ENCODE measurements at places on chromosomes 13 and 19.

DNA sequence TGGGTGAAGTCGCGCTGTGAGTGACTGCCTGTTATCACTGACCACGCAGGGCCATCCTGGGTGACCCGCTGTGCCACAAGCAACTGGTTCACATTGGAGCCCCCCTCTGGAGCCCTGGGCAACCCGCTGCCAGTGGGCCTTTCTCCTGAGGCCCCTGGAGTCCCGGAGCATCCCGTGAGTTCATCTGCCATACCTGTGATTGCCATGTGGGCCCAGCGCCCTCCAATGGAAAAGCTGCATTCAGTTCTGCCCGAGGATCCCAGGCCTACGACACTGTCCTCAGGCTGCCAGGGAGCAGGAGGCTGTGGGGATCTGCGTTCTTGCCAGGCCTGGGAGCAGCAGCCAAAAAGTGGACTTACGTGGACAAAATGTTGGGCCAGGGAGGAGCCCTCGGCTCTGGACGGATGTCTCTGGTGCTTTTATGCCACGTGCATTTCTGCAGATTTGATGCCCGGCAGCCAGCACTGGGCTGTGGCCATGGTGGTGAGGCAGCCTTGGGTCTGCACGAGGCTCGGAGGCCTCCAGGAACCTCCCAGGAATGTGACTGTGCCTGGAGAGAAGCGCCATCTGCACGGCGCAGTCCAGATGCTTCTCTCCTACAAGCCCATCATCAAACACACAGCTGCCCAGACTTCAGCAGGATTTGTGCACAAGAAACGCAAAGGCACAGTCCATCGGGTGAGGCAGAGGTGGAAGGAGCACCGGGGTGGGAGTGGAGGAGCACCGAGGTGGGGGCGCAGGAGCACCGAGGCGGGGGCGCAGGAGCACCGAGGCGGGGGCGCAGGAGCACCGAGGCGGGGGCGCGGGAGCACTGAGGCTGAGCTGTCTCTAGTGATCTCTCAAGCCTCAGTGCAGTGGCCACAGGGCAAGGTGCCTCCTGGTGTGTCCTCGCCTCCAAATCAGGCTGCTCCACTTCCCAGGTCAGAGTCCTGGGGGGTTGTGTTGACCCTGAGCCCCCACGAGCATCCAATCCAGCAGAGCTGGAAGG is 44.0 kb downstream of the C13orf46 start:
- DNase-seq: no peak

GRCh38 chr19:17391371-17392151 is 2.4 kb downstream of the CCDC194 start:
- DNase-seq: no peak

DNA sequence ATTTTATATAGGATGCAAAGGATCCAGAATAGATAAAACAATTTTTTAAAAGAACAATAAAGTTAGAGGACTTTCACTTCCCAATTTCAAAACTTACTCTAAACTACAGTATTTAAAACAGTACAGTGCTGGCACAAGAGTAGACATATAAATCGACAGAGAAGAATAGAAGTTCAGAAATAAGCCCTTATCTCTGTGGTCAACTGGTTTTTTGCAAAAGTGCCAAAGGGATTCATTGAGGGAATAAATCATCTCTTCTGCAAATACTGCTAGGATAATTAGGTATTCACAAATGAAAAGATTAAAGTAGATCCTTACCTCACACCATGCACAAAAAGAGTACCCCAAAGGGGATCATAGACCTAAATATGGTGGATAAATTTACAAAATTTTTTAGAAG is 431.0 kb upstream of the HTR2A start:
- no peak for DNase-seq

- DNase-seq: no peak
Observed at GRCh38 chr13:85243831-85244230, 555.4 kb downstream of the SLITRK6 start.

- no peak for DNase-seq
Observed at GRCh38 chr13:106110241-106110855, 425.1 kb downstream of the EFNB2 start.

DNA sequence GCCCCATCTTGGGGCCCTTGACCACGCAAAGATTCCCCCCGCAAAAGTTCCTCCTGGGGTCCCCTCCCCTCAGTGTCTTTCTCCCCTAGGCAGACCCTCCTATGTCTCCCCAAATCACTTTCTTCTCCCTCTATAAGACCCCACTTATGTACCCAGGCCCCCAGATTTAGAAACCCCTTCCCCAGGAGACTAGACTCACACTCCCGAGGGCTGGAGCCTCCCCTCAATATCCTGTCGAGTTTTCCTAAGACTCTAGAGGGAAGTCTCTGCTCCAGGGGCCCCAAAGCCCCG is 1.4 kb downstream of the SLC1A5 start:
- DNase-seq: no peak

- DNase-seq: no peak
Observed at GRCh38 chr13:87925006-87925405, 253.8 kb downstream of the SLITRK5 start.

- no peak for DNase-seq
Observed at GRCh38 chr13:36088463-36088862, 42.7 kb downstream of the DCLK1 start.

DNA sequence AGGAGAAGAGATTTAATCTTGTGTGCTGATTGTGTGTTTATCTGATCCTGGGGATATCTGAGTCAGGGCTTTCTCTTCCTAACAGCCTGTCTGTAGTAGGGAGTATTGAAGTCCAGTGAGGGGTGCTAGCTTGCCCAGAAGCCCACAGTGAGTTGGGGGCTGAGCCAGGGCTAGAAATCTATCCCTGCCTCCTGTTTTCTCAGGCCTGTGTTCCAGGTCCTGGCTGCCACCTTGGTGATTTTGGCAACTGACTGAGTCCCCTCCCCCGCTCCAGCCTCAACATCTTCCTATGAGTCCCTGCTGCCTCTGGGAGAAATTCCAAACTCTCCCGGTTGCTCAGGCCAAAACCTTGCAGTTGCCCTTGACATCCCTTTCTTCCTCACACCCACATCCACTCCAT is 7.7 kb upstream of the NOVA2 start:
- no peak for DNase-seq

DNA sequence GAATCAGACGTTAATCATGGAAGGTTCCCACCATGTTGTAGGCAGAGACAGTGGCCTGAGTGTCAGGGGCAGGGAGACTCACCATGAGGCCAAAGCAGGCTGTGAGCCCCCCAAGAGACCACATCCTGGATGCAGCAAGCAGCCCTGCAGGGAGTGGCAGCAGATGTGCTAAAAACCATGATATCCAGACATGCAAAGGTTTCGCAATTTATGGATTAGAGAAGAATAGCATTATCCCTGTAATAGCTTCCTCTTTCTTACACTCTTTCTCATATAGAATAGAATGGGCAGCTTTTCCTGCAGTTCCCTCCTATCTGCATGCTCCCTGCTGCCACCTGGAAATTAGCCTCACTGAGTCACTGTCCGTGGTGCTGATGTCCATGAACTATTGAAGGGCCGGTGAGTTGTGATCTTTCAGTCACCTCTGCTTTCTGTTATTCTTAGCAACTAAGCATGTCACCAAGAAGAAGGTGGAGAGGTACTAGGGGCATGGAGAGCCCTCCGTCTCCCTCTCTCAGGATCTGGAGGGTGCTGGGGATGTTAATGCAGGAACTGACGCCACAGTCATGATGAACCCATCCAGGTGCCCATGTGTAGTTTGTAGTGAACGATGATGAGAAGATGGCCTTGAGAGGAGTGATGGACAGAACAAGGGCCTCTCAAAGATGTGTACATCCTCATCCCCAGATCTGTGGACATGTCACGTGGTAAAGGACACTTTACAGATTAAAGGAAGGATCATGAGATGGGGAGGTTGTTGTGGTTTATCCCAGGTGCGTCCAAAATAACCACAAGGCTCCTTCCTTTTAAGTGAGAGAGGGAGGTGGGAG is 9.9 kb downstream of the CEACAM4 start:
- DNase-seq: no peak

GRCh38 chr19:5023128-5023571 is 54.2 kb downstream of the KDM4B start:
- no peak for DNase-seq

GRCh38 chr13:97266772-97267417 is 44.8 kb downstream of the MBNL2 start:
- DNase-seq: no peak

DNA sequence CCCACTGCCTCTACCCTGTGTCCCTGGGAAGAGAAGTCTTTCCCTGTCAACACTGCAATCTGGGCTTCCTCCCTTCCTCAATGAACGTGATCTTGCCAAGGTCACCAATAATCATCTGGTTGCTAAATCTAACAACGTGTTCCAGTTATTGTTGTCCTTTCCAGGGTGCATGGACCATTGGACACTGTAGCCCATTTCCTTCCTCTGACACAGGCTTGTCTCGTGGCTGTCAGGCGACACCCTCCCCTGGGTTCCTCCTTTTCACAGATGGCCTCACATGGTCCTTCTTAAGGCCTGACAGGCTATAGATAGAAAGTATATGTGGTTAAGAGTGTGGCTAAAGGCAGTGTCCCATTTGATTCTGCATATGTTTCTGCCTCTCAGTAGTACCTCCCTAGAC is 67.7 kb upstream of the STARD13 start:
- no peak for DNase-seq

DNA sequence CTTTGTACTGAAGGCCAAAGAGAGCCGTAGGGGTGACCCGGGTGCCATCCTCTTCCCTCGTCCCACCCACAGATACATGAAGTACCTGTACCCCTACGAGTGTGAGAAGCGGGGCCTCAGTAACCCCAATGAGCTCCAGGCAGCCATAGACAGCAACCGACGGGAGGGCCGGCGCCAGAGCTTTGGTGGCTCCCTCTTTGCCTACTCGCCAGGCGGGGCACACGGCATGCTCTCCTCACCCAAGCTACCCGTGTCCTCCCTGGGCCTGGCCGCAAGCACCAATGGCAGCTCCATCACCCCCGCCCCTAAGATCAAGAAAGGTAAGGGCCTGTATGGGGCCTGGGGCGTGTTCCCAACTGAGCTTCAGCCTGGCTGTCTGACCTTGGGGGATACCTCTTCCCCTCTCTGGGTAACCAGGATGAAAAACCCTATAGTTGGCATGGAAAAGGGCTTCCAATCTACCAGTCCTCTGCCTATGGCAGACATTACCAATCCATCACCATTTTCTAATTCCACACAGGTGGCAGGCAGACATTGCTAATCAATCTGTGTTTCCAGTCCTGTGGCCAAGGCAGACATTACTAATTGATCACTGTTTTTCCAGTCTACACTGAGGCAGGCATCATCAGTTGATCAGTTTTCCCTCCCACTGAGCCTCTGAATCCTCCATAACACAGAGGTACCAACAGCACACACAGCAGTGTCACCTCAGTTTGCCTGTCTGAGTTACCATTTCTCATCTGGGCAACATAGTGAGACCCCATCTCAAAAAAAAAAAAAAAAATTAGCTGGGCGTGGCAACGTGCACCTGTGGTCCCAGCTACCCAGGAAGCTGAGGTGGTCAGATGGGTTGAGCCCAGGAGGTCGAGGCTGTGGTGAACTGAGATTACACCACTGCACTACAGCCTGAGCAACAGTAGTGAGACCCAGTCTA is 19.1 kb upstream of the WDR18 start:
- DNase-seq: no peak

DNA sequence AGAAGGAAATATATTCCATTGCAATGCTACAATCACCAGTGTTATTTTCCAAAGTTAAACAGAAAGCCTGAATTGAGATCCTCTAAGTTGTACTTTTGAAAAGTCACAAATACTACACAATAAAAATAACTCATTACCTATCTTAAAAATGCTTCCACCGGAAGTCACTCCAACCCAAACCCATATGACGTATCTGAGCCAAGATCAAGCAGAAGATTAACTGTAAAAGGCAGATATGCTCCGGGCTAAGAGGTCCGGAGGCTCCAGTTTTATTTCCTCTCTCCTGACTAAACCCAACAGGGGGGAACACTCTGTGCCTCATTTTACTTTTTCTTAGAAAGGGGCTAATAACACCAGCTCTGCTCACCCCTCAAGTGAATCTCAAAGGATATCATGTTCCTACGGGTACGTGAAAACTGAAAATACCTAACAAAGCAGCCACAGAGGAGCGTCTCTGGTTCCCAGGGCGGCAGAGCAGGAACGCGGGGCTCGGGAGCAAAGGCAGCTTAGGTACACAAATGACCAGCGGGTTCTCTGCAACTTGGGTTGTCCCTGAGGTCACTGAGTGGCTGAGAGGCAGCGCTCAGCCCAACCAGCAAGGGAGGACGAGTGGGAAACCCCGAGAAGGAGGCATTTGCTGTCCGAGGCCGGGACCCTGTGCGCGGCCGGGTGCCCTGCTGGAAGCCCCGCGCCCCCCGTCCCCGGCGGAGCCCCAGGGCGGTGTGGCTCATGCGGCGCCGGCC is 750 bp downstream of the RAB20 start:
- DNase-seq: no peak

- DNase-seq: no peak
Observed at GRCh38 chr13:112574834-112575613, 12.9 kb downstream of the TUBGCP3 start.

GRCh38 chr13:35797991-35798390 is 321.5 kb upstream of the MAB21L1 start:
- no peak for DNase-seq

DNA sequence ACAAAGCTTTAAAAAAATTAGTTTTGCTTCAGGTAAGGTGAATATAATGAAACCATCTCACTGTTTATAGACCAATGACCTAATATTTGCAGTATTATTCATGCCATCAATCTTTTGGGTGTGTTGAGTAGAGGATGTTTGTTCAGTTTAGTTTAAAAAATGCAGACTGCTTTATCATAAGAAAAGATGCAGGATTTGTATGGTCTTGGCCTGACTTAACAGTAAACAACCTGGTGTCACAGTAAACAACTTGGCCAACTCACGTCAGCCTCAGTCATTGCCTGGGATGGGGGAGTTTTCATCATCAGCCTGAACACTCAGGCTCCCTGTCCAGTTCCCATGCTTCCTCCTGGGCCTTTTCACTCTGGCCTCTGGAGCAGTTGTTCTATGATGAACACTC is 55.1 kb downstream of the LMO7 start:
- DNase-seq: no peak

- no peak for DNase-seq
Observed at GRCh38 chr19:3658004-3658869, 31.6 kb upstream of the CACTIN start.

- no peak for DNase-seq
Observed at GRCh38 chr19:8107301-8107903, 42.0 kb downstream of the FBN3 start.

DNA sequence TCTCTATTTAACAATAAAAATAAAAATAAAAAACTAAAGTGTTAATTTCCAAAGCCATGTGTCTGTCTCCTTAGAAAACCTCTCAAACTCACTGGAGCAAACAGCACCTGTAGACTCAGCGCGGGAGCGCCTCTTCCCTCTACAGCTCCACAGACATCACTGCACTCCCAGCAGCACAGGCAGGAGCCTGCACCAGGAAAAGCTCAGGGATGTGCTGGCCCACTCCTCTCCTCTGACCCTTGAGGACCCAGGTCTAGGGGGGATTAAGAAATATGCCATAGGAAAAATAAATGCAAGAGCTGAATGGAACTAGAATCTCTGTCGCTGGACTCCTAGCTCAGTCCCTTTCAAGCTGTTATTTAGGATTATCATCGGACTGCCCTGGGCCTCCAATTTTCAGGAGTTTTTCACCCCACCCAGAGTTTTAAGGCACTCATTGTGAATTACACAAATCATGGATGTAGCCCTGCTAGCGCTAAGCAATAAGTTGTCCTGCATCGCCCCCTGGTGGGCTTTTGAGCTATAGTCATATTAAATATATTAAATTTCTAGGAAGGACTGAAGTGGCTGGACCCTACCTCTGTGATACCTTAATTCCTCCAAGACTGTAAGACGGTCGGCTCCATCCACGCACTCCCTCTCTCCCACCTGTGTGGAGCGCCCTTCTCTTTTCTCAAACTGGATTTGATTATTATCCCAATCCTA is 333.9 kb downstream of the UQCRFS1 start:
- DNase-seq: peak; percentile 2
